SK-N-SH (cell line): ENCODE measurements at places on chromosomes 2 and 18. TPM values are rescaled to one million over a fixed set of nuclear protein-coding genes. Genes with fewer than 3 reads are reported as not detected.

DNA sequence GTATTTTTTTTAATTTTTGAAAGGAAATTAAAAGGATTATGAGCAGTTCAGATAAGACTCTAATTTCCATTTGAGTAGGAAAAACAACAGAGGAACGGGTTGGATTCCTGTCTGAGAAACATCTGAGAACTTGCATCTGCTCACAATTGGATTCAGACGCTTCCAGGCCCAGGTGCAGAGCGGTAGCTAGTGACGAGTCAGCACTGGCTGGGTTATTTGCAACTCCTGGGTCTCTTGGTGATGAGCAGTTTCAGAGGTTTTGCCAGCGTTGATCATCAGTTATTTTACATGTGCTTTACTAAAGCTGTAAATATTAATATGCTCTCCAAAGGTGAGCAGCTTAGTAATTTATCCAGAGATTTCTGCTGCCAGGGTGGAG lies 39.1 kb upstream of the B3GNT7 start:
- DNase-seq, result no peak

The DYNAP gene
- not detected in 2 replicates for polyA plus RNA-seq

DNA sequence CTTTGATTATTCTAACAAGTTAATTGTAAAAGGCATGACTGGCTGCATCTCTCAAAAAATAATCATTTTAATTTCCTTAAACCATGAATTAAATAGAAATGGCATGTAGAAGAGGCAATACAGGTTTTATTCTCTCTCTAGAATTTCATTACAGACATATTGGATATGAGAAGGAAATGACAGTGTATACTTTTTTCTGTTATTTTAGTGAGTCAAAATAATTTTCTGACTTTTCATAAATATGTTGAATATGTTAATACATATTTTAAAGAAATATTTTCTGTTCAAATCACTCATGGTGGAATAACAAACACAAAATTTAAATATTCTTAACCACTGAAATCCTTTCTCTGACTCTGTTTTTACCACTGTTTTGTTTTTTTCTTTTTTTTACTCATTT lies 510.4 kb downstream of the LRP1B start:
- DNase-seq, result no peak

The SLC11A1 gene
- 0.26 and 0.31 TPM in 2 replicates for polyA plus RNA-seq

GRCh38 chr2:43218155-43218701 lies 8.2 kb downstream of the ZFP36L2 start:
- no peak for DNase-seq

The LRRC30 gene
- not detected in 2 replicates for polyA plus RNA-seq

- DNase-seq, result no peak
Observed at GRCh38 chr2:49948091-49948490, 793.8 kb upstream of the FSHR start.

The PUS10 gene
- polyA plus RNA-seq, result 2.8 and 4.4 TPM in 2 replicates

DNA sequence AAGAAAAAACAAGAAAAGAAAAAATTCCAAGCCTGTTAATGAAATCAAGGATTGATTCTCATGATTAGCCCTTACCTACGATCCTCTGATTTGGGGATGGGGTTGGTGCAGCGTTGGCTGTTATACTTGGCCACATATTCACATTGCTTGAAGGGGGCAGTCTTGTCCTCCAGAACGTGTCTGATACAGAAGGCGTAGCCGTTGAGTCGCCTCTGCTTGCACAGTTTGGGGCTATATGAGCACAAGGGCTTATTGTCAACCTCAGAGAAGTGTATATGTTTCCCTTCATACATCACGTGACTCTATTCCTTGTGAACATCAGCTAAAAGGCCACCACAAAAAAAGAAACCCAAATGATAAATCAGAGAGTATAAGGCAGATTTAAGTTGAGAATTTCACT lies 23.2 kb downstream of the INO80D start:
- no peak for DNase-seq

The AGAP1 gene
- polyA plus RNA-seq, result 8.8 and 9.4 TPM in 2 replicates

GRCh38 chr2:48885841-48886240 lies 130.3 kb upstream of the LHCGR start:
- no peak for DNase-seq

The EPB41L3 gene
- 0.15 and 0.84 TPM in 2 replicates for polyA plus RNA-seq

DNA sequence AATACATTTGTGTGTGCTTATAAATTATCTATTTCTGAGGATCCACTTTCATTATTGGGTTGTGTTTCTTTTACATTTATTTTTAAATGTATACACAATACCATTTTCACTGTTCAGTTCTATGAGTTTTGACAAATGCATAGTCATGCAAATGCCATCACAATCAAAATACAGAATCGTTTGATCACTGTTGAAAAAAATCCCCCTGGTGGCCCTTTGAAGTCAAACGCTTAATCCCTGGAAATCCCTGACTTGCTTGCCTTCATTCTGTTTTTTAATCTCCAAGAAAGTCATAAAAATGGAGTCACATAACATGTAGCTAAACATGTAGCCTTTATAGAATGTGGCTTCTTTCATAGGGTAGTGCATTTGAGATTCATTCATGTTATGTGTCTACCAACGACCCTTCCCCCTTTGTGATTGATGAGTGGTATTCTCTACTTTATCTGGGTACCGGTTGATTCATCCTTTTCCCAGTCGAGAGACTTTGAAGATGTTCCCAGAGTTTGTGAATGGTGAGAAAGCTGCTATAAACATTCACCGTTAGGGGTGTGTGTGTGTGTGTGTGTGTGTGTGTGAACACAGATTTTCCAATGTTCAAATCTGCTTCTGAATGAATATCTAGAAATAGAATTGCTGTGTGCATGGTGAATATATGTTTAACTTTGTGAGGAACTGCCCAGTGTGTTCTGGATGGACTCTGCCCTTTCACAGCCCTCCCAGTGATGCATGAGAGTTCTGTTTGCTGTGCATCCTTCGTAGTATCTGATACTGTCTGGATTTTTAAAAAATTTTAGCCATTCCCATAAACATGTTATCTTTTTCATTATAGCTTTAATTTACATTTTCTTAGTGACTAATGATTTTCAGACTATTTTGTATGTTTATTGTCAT lies 173.6 kb downstream of the GALR1 start:
- no peak for DNase-seq

The HOXD9 gene
- polyA plus RNA-seq, result 3.6 and 4.8 TPM in 2 replicates
